ENCODE measurements at places on chromosomes 1 and 21.

- DNase-seq: no peak
These were observed 24.6 kb upstream of the CLCA4 start for GRCh38 chr1:86522240-86522639.

DNA sequence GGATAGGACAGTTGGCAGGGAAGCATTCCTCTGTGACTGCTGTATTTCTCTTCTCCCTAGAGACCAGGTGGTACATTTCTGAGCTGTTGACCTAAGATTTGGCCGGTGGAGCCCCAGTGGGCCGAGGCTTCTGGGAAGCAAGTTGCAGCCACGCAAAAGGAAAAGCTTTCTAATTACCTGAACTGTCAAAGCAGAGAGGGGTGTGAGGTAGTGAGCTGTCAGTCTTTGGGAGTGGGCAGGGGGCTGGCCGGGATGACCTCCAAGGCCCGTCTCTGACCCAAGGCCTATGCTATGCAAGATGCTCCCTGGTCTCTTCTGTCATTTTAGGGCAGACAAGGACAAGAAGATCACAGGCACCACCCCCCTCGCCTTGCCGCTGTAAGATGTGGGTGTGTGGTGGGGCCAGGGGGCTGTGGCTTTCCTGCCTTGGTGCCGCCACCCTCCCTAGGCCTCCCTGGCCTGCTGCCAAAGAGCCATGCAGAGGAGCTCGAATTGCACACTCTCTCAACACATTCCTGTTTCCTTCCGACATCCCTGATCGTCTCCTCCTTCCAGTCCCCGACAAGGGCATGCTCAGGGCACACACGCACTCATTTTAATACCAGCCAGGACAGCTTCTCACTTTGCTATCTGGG lies 7.7 kb downstream of the PADI1 start:
- peak; percentile 33 for DNase-seq

DNA sequence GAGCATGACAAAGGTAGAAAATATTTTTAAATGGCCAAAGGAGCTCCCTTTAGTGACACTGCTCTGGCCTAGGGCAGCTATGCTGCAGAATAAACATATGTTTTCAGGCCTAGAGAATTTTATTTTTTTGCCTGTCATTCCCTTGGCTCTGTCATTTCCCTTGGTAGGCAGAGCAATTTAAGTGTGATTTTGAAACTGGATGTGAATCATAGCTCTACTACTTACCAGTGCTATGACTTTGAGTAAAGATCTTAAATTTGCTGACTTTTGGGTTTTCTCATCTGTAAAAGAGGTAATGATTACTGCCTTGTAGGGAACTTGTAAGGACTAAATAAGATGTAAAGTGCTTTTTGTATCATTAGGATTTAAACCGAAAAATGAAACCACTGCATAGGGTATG lies 189.0 kb upstream of the ZRANB2 start:
- no peak for DNase-seq

DNA sequence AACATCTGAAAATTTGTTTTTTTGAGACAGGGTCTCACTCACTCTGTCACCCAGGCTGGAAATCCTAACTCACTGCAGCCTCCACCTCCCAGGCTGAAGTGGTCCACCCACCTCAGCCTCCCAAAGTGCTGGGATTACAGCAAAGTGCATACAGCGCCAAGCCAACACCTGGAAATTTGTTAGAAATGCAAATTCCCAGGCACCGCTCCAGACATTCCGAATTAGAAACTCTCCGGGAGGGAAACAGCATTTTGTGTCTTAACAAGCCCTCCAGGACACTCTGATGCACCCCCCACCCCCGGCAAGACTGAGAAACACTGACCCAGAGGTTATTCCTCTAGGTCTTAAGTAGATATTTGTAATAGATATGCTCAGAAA lies 49.1 kb downstream of the ARID4B start:
- DNase-seq: no peak

GRCh38 chr1:84883286-84883685 lies 9.7 kb downstream of the LPAR3 start:
- DNase-seq: no peak

DNA sequence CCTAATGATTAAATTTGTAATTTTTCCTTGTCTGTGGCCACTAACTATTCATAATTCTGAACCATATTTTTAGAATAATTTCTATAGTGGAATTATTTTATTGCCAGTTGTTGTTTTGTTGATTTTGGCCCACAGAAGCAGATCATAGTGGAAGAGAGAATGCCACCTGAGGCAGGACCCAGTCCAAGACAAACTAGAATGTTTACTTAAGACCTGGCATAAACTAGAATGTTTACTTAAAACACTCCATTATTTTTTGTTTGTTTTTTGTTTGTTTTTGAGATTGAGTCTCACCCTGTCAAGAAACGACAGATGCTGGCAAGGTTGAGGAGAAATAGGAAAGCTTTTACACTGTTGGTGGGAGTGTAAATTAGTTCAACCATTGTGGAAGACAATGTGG lies 310.2 kb downstream of the MRPL39 start:
- no peak for DNase-seq

- DNase-seq: no peak
These were observed 28.9 kb downstream of the OBSCN start for GRCh38 chr1:228236744-228237143.

DNA sequence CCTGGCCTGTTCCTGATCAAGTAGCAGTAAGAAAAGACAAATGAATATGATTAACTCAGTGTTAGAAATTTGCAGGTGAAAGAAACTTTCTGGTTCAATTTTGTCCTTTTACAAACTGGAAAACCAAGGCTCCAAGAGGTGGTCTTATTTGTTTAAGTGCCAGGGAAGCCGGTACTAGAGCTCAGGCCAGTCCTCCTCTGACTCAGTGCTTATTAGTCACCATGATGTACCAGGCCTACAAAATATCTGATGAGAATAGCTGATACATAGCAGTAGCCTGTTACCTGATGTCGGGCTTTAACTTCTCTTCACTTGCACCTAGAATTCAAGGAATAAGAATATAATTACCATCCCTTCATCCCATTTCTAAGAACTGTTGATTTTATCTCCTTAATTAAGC lies 394.8 kb downstream of the LMX1A start:
- no peak for DNase-seq

DNA sequence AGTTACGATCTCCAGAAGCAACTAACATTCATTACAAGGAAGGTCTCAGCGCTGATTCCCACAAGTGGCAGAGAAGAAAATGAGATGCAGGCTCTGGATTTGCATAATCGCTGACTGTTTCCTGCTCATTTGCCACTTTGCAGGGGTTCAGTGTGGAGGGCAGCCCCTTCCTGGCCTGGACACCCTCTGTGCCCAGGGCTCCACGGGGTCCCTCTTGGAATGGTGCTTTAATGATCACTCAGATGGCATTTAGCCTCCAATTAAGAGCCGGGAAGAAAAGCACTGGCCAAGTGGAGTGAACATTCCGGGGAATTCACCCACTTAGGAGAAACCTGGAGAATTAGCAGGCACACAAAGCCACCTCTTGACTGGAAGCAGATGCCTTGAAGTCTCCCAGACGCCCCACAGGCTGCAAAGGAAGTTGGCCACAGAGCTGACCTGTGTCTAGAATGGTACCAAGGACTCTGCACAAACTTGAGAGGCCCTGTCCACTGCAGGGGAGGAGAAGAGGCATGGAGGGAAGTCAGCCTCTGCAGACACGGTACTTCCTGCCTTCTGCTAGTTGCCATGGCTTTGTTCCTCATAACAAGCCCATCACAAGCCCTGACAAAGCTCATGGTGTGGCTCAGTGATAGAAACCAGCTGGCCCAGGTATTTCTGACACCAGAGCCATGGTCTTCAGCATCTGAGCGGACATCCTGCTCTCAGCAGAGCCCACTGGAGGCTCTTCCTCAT lies 157.2 kb downstream of the KAZN start:
- no peak for DNase-seq

DNA sequence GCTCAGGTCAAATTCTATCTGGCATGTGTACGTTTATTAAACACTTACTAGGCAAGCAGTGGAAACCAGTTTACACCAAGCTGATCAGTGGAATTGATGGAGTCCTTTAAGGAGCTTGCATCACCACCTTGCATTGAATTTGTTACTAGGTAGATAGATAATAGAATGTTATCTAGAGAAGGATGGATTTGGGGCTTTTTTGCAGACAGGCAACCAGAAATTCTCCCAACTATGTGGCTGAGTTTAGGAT lies 44.9 kb downstream of the HHAT start:
- no peak for DNase-seq

DNA sequence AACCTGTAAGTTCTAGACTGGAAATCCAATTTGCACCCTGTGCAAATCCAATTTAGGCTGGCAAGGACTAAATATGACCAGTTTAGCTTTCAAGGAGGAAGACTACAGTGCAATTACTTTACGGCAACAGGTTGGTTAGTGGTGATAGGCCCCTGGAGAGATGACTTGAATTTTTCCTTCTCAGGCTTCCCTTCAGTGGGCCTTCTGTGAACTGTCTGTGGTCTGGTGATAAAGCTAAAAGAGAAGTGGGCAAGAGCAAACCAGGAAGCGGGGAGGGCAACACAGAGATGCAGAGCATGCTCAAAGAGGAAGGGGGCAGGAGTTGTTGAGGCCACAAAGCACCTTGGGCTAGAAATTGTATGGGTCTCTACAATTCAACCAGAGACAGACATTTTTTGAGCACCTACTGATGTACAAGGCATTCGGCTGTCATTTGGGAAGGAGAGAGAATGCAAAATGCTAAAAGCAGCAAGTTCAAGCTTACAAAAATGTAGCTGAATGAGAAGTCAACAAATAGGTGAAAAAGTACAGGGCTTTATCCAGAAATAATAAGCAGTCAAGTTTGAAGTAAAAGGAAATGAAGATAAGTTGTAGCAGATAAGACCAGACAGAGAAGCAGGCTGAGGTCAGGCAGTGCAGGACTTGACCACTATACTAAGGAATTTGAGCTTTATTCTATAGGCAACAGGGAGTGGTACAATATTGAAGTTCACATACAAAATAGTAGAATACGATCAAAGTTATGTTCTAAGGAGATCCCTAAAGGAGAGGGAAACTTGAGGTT lies 23.9 kb downstream of the INPP5B start:
- no peak for DNase-seq

GRCh38 chr1:41842326-41842725 lies 76.4 kb downstream of the HIVEP3 start:
- DNase-seq: no peak

DNA sequence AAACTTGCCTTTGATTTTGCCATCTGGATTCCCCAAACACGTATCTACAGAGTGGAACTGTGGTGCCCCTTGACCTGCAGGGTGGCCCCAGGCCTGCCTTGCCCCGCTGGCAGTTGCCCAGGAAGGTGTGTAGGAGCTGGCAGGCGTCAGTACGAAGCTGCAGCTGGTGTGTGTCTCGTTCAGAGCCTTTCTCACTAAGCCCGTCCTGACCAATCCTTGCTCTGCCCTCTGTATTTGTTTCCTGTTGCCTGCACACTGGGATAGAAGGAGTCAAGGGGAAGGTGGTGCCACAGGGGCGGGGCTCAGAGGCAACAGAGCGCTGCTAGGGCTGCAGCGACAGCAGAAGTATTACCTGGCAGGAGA lies 5.2 kb upstream of the VSIG8 start:
- no peak for DNase-seq

DNA sequence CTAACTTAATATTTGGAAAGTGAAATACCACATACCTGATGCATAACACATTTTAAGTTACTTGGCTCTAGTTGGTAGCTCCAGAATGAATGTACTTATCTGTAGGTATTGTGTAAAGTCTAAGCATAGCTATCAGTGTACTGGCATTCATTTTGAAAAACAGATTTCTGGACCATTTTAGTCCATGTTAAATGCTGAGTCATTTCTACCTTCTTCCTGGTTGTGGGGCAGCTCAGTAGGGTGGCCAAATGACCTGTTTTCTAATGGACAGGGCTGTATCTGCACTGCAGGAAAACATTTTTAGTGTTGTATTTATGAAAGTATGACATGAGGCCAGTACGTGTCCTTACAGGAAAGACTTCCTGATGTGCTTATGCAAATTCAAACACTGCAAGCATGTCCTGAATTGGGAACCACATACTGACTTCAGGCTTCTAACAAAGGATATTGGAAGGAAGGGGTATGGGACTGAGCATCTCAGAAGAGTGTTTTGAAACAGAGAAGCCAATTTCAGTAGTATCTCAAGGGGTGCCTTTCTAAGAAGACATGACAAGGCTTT lies 300.3 kb upstream of the B3GALT2 start:
- DNase-seq: no peak

- DNase-seq: no peak
These were observed 648 bp upstream of the TRAPPC3 start for GRCh38 chr1:36149973-36150295.

DNA sequence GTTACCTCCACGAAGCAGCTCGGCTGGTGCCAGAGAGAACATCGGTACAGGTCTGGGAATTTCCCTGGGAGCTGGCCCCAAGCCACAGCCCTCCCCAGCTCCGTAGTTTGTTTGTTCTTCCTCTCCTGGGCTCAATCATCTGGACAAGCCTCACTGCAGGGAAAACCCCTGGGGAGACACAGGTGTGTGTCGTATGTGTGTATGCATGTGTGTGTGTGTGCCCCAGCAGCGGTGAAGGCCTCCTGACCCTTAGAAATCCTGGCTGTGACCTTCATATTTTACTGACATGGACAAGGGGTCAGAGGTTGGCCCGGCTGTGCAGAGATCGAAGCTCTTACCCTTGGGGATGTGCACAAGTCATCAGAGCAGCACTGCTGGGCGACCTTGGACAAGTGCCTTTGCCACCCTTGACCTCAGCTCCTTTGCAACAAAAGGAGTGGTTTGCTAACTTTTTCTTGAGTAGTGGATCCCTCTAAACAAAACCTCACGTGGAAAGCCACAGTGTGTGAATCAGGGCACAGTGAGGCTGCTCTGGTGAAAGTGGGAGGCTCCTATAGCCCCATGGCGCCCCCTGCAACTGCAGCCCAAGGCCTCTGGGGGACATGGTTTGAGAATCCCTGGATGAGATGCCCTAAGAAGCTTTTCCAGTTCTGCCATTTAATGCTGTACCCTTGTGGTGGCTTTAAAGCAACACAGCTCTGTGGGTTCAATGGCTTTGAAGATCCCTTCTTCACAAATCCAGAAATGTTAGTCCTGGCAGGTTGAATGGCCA lies 12.3 kb upstream of the IL22RA1 start:
- no peak for DNase-seq

- no peak for DNase-seq
These were observed 13.3 kb downstream of the MFAP2 start for GRCh38 chr1:16967095-16967575.

GRCh38 chr1:53944469-53945182 lies 873 bp downstream of the IFT25 start:
- DNase-seq: no peak

- no peak for DNase-seq
These were observed 126.9 kb downstream of the COQ8A start for GRCh38 chr1:227066999-227067398.

DNA sequence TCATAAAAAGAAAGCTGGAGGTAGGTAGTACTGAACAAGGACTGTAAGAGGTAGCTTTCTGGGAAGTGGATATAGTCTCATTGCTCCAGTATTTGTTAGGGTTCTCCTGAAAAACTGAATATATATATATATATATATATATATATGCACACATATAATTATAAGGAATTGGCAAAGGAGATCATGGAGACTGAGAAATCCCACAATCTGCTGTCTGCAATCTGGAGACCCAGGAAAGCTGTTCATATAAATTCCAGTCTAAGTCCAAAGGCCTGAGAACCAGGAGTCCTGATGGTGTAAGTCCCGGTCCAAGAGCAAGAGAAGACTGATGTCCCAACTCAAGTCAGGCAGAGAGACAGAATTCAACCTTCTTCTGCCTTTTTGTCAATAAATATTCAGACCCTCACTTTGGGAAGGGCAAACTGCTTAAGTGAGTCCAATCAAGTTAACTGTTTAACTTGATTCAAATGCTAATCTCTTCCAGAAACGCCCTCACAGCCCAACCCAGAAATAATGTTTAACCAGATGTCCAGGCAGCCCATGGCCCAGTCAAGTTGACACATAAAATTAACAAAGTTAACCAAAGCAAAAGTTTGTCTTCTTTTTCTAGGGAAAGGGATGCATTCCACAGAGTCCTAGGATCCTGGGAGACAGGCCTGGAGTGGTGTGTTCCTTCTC lies 225.3 kb upstream of the KAZN start:
- no peak for DNase-seq
